Activated naive CD4-positive, alpha-beta T cell treated with Interleukin-2 at 50 U/mL for 16 hours (primary cell): ENCODE measurements at places on chromosomes 6 and 20.
A peak's percentile ranks its signal among the peaks of the same experiment; 100 is the strongest.

GRCh38 chr20:8693709-8694108, 375.2 kb upstream of the PLCB4 start:
- DNase-seq = no peak

DNA sequence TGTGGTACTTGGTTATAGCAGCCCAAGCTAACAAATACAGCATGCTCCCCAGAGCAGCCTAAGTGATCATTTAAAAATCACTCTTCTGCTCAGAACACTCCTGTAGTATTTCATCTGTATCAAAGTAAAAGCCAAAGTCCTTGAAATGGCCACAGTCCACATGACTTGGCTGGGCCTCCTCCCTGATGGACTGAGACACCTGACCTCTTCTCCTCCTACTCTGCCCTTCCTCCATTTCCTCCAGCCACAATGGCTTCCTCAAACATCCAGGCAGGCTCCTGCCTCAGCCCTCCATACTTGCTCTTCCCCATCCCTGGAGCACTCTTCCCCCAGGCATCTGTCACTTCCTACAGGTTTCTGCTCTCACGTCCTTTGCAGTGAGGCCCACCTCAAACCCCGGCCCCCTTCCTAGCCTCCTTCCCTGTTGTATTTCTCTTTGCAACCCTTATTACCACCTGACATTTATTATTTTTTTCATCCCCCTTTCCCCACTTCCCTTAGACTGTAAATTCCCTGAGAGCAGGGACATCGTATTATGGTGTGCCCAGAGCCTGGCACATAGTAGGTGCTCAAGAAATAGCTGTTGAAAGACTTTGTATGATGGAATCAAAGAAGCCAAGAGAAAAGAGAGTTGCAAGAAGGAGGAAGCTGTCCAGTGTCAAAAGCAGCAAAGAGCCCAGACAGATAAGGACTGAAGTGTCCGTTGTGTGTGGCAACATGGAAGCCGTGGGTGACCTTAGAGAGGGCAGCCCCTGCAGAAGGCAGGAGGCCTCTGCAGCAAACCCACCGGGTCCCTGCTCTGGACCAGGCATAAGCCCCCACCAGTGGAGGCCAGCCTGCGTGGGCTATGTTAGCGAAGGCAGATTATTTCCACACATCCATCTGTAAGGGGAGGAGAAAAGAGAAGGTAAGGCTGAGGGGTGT, 87.5 kb downstream of the TRERF1 start:
- DNase-seq = no peak

DNA sequence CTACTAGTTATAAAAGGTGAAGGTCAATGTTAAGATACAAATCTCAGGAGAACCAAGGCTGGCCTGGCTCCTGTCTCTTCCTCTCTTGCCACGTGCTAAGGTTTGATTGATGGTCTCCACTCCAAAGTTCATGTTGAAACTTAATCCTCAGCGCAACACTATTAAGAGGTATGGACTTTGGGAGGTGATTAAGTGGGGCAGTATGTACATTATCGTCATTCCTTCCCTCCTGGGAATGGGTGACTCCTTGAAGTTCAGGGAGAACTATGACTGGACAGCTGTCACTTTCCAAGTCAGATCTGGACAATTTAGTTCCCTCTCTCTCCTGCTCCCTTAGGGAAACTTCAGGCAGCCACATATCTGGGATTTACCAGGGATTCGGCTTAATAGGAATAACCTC, 50.5 kb downstream of the KCNK5 start:
- DNase-seq = no peak

GRCh38 chr6:71349395-71349794, 60.8 kb downstream of the OGFRL1 start:
- no peak for DNase-seq

DNA sequence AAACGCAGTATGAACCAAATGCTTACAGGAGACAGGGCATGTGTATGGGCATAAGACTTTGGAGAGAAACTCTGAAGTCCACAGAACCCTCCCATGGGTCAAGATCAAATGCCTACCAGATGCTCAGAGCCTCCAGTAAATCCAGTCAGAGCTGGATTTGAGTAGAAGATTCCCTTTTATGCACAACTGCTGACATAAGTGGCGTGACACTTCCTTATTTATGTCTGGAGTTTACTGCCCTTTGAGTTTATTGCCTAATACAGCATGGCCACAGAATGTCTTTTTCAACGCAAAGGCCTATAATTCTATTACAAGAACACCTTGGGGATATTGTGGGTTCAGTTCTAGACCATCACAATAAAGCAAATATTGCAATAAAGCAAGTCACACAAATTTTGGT, 220.0 kb upstream of the FOXQ1 start:
- DNase-seq = no peak

GRCh38 chr6:70112716-70113115, 190.2 kb downstream of the COL9A1 start:
- no peak for DNase-seq

- no peak for DNase-seq
These were observed 62.6 kb upstream of the PMEPA1 start for GRCh38 chr20:57772349-57772964.

- DNase-seq = no peak
These were observed 71.6 kb upstream of the DST start for GRCh38 chr6:56714273-56714672.

GRCh38 chr6:18186033-18186432, 30.8 kb downstream of the KDM1B start:
- no peak for DNase-seq

DNA sequence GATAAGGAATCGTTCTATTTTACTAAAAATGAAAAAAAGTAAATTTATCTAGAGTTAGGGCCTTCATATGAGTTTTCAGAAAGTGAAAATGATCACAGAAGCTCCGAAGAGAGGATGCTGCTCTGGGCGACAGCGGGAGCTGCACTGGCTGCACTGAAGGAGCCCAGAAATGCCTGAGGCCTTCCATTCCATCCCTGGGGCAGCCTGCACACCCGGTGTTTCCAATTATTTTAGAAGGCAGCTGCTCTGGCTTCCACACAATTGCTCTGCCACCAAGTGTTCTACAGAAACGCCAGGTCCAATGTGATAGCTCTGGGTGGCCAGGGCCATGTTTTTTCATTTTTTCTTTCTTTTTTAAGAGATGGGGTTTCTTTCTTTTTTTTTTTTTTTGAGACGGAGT, 3.6 kb downstream of the DTNBP1 start:
- no peak for DNase-seq

DNA sequence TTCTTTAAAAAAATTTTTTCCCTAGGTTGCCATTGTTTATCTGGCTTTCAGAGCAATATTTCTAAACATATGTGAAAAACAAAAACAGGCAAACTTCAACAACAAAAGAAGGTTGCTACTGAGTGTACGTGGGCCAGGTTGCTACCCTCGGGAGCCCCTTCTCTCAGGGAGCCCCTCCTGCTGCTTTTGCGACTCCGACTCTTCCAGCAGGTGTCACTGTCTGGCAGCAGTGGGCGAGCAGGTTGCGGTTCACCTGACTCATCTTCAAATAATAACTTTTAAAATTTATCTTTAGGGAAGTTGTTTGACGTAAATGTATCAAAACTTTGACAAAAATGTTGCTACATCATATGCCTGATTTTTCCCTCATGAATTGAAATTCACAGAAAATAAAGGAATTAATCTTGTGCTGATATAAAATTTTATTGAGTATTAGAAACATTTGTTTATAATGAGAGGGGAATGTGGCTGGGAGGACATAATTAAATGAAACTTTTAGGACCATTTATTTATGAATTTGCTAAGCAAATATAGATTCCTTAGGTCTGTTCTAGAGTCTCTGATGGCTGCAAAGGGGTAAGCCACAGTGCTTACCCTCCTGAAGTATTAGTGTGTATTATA, 138.8 kb downstream of the HIVEP1 start:
- peak; percentile 39 for DNase-seq

GRCh38 chr6:41673704-41674000, 35.4 kb downstream of the MDFI start:
- no peak for DNase-seq

DNA sequence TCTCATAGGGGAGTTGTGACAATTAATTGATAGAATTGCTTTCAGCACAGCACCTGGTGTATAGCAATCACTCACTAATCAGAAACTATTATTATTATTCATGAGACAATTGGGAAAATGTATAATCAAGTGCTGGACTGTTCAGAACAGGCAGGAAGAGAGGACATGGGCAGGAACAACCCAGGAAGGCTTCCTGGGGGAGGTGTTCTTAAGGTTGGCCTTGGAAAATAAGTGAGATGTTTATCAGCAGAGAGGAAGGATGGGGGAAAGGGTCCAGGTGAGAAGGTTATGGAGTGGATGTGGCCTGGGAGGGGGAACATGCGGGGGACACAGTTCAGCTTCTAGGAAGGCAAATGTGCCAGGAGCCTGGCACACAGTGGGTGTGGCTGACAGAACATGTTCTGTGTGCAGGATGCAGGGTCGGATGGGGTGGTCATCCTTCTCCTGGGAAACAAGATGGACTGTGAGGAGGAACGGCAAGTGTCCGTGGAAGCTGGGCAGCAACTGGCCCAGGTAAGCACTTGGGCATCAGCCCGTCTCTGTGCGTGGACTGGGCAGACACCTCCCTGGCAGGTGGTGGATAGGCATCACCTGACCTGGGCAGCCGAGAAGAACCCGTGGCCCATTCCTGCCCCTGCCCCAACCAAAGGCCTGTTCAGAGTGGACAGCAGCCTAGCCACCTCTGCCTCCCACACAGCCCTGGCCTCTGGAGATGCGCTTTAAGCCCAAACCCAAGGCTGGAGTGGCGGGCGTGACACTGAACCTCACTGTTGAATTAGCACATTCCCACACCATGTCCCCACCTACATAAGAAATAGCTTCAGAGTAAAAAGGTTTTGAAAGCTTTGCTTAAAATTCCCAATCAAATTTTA, 30.9 kb downstream of the RAB44 start:
- DNase-seq = no peak
